ENCODE measurements at places on chromosomes 12 and 14. TPM values are rescaled to one million over a fixed set of nuclear protein-coding genes. Genes with fewer than 3 reads are reported as not detected.
A peak's percentile ranks its signal among the peaks of the same experiment; 100 is the strongest.

- peak; percentile 71 for DNase-seq
Measured at GRCh38 chr12:49188201-49188915, 522 bp downstream of the TUBA1A start.

GRCh38 chr14:100116134-100116533 is 43.3 kb downstream of the DEGS2 start:
- DNase-seq: no peak

- no peak for DNase-seq
Measured at GRCh38 chr14:36626151-36626550, 35.5 kb upstream of the PAX9 start.

DNA sequence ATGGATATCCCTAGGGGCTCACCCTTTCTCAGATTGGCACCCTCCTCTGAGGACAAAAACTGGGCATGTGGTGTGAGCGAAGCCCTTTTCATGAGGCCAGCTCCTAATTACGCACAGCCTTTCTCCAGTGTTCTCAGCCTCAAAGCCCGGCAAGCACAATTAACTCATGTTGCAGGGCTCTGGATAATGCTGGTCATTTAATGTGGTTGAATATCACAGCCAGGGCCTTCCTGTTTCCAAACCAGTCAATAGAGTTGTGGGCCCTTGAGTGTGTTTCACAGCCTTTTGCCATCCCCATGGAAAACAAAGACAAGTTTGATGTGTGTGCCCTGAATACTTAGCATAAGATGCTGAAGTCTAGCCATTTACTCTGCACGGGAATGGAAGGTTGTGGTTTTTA is 114.2 kb upstream of the ARHGAP5 start:
- DNase-seq: no peak

- no peak for DNase-seq
Measured at GRCh38 chr14:68932686-68933085, 46.4 kb downstream of the ACTN1 start.

DNA sequence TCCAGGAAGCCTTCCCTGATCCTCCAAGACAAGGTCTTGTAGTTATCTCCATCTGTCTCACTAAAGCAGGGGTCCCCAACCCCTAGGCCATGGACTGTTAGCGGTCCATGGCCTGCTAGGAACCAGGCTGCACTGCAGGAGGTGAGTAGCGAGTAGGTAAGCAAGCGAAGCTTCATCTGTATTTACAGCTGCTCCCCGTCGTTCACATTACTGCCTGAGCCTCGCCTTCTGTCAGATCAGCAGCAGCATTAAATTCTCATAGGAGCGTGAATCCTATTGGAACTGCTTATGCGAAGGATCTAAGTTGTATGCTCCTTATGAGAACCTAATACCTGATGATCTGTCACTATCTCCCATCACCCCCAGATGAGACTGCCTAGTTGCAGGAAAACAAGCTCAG is 12.4 kb upstream of the NFYB start:
- no peak for DNase-seq

DNA sequence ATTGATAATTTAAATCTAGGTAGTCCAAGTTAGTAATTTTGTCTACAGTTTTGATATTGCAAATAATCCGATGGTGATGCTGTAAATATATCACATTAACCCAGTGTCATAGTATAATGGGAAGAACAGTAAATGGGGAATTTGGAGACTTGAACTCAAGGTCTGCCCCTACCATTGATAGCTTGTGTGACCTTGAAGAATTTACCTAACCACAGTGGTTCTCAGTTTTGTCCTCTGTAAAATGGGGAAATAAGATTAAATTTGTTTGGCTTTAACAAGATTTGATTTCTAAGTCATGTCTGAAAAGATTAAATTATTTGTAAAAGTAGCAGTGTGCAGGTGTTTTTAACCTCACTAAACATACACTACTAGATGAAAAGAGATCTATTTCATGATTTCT is 100.9 kb downstream of the UNC79 start:
- DNase-seq: no peak

DNA sequence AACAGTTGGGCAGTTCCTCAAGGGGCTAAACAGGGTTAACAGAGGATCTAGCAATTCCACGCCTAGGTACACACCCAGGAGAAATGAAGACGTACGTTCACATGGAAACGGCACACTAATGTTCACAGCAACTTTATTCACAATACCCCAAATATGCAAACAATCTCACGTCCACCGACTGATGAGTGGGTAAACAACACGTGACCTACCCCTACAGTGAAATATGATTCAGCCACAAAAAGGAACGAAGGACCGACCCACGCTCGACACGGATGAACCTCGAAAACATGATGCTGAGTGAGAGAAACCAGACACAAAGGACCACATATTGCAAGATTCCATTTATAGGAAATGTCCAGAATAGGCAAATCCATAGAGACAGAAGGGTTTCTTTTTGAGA is 112.7 kb downstream of the NCOR2 start:
- no peak for DNase-seq

- DNase-seq: no peak
Measured at GRCh38 chr12:82740129-82741000, 53.7 kb downstream of the TMTC2 start.

CRIP1 gene
- total RNA-seq: 239 TPM

MYF5 gene
- total RNA-seq: not detected

BICDL1 gene
- 9.1 TPM for total RNA-seq

GOLGA5 gene
- 35.2 TPM for total RNA-seq

USP44 gene
- total RNA-seq: 1.2 TPM

All from Peyer's patch (tissue), 4 donors.